ENCODE measurements at places on chromosomes 7 and 10. TPM values are rescaled to one million over a fixed set of nuclear protein-coding genes. Genes with fewer than 3 reads are reported as not detected.

The HIPK2 gene
- total RNA-seq, result 11.8 TPM

The MPP7 gene
- total RNA-seq, result 0.27 TPM

The NEUROD6 gene
- total RNA-seq, result not detected

The ACTA2 gene
- 23.6 TPM for total RNA-seq

The OR9A4 gene
- total RNA-seq, result not detected

The PDE1C gene
- 0.53 TPM for total RNA-seq

The NUTM2A gene
- total RNA-seq, result 0.10 TPM

DNA sequence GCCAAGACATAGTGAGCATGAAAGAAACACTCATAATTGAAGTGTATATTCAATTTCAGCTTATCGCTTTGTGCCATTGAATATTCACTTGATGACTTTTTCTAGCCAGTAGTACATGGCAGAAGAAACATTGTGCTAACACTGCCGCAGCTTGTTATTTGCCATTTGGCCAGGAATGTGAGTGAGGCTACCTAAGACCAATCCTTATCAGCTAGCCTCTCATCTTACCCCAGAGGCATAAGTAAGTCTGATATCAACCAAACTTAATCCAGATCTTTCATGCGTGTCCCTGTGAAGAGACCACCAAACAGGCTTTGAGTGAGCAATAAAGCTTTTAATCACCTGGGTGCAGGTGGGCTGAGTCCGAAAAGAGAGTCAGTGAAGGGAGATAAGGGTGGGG, 586.0 kb upstream of the MBL2 start:
- no peak for DNase-seq

- DNase-seq, result no peak
Observed at GRCh38 chr10:75866300-75866625, 434.8 kb downstream of the LRMDA start.

DNA sequence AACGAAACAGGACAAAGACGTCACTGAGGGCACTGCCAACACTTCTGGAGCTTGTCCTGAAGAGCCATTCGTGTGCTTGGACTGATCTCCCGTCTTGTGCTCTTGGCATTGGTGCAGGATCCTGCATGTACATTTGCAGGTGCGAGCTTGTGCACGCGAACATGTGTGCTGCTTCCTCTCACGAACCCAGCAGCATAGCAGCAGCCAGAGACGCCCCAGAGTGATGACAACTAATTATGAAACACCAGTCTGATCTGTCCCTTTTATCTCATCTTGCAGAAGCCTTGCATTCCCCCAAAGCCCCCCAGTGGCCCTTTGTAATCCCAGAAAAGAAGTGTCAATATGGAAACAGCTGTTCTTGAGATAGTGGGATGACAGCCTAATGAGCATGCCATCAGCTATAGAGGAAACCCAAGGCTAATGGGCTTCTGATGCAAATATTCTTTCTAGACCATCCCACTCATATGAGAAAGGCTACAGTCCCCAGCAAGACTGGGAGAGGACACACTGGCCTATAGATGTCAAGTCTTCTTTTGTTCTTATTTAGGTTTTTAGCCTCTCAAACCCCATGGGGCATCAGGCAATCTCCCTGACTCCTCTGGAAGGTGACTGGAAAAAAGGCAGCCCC, 310.6 kb downstream of the FRMD4A start:
- DNase-seq, result no peak

DNA sequence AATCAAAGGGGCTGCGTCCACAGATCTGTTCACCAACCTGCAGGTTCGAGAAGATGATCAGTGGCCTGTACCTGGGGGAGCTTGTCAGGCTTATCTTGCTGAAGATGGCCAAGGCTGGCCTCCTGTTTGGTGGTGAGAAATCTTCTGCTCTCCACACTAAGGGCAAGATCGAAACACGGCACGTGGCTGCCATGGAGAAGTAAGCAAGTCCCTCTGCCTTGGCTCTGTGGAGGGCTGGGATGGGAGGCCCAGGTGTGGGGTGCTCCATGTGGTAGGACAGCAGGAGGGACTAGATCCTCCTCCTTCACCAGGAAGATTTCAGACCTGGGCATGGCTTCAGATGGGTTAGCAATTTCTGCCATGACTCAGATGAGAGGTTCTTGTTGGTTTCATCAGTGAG, 25.9 kb downstream of the HKDC1 start:
- no peak for DNase-seq

- no peak for DNase-seq
Observed at GRCh38 chr7:66167773-66168387, 37.3 kb upstream of the TPST1 start.

DNA sequence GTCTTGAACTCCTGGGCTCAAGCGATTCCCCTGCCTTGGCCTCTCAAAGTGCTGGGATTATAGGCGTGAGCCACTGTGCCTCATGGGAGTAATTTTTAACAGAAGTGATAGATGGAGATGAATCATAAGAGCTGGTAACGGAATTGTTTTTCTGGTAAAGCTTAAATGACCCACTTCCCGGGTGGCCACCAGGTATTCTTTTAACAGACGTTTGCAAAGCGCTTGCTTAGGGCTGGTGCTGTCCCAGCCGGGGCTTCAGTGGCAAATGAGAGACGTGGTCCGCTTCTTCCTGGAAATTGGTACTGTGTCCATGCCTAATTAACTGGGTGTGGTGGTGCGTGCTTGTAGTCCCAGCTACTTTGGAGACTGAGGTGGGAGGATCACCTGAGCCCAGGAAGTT, 23.5 kb downstream of the CAMK1D start:
- DNase-seq, result no peak

GRCh38 chr10:49661140-49661856, 18.2 kb upstream of the C10orf53 start:
- DNase-seq, result no peak

GRCh38 chr7:80133361-80134114, 1.1 kb upstream of the GNAI1 start:
- no peak for DNase-seq

DNA sequence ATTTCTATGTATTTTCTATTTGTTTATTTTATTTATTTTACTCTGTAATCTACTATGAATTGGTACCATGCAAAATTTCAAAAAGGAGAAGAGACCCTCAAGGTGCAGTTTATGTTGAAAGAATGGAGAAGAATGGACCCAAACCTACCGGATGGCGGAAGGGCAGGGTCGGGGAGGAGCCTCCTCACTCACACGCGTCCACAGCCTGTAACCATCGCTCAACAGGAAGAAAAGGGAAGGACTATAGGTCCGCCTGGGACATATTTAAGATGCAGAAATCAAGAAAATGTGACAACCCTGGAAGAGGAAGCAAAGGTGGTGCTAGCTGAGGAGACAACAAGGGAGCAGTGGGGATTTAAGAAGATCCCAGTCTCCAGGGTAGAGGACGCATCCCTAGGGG, 158.4 kb downstream of the COBL start:
- no peak for DNase-seq

DNA sequence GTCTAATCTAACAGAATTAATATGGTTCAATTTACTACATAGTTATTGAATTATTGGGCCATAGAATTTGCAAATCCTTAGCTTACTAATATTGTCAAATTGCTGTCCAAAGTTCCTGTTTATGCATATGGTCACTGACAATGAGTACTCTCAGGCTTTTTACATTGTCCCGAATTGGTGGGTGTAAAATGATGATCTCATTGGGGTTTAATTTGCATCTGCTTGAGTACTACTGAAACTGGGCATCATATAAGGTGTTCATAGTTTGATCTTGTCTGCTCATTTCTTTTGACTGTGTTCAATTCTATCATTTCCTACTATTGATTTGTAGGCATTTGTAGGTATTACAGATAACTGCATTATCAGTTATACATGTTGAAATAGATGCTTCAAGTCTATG, 12.7 kb downstream of the ABCA13 start:
- DNase-seq, result no peak

DNA sequence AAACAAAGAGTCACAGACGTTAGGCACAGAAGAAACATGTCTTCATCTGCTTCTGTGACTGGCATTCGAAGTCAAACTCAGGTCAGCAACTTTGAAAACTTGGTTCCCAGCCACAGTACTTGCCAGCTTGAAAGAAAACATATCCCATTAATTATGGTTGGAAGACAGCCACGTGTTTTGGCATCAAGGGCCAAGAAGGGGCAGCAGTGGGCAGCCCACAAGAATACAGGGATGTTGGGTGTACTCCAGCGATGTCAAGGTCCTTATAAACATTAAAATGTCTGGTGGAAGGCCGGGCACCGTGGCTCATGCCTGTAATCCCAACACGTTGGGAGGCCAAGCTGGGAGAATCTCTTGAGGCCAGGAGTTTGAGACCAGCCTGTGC, 29.5 kb downstream of the JCAD start:
- DNase-seq, result no peak

DNA sequence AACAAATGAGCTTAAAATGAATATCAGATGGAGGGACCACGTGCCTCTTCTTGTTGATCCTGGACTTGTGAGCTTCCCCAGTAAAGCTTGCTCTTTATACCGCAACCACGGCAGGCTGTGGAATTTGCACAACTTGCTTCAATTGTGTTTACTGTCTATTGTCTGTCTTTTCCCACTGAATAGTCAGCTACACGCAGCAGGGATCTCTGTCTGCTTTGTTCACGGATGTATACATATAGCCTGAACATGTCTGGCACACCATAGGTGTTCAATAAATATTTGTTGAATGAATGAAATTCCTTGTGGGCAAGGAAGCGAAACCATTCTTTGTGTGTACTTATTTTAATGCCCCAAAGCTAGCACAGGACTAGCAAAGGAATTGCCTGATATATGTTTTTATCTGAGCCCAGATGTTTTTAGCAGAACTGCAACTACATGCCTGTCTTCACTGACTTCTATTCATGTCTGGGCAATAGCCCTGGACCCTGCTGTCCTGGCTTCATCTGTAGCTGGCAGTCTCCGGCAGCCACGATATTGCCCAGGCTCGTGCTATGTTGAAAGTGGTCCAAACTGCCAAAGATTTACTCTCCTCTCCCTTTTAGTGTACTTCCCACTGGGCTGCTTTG, 29.9 kb upstream of the IFRD1 start:
- no peak for DNase-seq

DNA sequence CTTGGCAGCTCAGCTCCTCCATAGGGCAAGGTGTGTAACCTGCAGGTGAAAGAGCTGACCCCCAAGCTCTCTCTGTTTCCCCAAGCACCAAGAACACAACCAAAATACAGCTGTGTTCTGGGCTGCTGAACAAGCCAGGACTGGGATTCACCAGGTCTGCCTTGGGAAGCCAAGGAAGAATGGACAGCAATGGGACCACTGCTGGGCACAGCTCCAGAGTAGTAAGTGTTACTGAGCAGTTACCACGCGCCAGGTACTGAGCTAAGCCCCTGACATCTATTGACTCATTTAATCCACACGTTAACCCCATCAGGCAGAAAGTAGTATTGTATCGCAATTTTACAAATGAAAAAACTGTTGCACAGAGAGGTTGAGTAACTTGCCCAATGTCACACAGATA, 168.3 kb downstream of the GRID1 start:
- no peak for DNase-seq
